ENCODE measurements at places on chromosomes 5 and 9.

- DNase-seq = no peak
Measured at GRCh38 chr5:149166128-149166527, 24.8 kb downstream of the ABLIM3 start.

- no peak for DNase-seq
Measured at GRCh38 chr9:128168731-128169308, 8.8 kb downstream of the BBLN start.

DNA sequence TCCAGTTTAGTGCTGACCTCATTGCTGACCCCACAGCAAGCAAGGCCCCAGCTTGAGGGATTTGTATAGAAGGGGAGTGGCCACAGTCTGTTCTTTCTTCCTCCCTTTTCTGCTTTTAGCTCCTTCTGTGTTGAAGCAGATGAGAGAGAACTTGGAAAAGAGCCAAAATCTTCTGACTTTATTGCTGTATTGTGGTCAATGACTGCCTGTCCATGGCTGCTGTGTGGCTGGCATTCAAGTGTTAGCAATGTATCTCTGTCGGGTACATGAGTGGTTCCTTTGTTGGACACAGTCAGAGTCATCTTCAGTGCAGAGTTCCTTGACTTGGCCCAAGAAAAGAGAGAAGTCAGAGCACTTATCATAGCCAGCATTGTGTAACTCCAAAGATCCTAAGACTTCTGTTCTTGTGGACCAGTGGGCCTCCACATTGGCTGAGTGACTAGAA is 154.1 kb downstream of the LRRC70 start:
- DNase-seq = no peak

DNA sequence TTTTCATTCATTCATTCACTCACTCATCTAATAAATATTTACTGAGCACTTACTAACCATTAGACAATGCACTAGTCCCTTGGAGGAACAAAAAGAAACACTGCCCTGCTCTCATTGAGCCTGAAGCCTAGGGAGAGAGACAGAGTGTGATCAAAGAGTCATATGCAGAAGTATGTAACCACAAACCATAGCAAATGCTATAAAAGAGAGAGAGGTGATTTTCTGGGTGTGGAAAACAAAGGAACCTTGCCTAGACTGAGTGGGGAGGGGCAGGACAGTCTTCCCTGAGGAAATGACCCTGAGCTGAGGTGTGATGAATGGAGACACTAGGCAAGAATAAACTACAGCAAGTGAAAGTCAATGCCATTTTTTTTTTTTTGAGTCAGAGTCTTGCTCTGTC is 10.8 kb upstream of the ADRA1B start:
- peak; percentile 70 for DNase-seq
